A549 (cell line): ENCODE measurements at places on chromosomes 7 and 10.
A peak's percentile ranks its signal among the peaks of the same experiment; 100 is the strongest.

GRCh38 chr10:56028298-56029132, 332.5 kb downstream of the ZWINT start:
- no peak for DNase-seq

DNA sequence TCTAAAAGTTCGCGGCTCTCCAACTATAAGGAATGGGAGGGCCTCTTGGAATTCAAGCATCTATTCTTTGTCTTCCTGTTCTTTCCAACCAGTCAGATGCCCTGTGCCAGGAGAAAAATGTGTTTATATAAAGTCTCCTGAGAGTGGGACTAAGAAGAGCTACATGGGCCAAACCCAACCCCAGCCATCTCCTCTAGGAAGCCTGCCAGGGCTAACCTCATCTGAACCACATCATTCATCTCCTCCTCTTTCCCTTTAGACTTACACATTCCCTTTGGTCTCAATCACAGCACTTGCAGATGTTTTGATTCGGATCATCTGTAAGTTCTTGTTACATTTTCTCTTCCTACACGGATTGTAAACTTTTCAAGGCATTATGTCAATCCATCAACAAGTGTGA, 62.6 kb downstream of the DOCK4 start:
- DNase-seq, result no peak

DNA sequence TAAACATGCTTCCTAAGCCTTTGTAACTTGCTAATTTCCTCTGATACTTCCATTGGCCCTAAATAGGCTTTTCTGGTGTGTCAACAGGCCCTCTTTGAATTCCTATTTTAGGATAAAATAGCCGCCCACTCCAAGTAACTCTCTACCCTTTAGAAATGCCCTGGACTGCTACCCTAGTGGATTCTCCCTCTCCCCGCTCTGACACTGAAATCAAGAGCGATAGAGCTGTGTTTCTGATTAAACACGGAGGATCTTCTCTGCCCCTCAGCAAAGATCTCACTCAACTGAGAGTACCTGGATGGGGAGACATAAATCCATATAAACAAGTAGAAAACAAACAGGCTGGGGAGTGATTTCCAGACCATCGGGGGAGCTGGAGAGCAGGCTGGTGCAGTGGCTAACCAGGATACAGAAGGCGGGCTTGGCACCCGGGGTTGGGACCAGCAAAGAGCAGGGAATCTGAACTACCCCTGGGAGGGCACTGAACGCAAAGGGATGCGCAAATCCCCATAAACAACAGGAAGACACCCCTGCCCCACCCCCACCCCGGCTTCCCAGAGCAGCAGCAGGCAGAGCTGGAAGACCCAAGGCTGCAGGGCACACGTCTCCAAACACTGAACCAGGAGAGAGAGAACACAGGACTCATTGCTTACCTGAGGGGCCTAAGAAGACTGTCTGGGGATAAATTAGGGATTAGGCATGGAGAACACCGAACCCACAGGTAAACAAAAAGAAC, 2.5 kb downstream of the ASB13 start:
- no peak for DNase-seq

DNA sequence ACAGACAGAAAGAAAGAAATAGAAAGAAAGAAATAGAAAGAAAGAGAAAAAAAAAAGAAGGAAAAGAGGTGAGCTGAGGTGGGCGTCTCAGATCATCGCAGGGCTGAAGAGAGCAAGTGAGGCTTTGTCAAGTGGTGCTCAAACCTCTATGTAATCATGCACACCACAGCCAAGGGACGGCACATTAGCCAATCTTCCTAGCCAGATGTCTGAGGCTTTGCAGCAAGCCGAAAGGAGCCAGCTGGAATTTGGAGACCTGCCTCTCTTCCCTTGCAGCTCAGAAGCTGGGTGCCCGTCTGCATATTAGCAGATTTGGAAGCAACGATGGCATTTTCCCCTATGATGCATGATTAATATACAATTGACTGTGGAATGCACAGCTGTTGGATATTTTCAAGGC, 52.5 kb downstream of the ADRA2A start:
- no peak for DNase-seq

DNA sequence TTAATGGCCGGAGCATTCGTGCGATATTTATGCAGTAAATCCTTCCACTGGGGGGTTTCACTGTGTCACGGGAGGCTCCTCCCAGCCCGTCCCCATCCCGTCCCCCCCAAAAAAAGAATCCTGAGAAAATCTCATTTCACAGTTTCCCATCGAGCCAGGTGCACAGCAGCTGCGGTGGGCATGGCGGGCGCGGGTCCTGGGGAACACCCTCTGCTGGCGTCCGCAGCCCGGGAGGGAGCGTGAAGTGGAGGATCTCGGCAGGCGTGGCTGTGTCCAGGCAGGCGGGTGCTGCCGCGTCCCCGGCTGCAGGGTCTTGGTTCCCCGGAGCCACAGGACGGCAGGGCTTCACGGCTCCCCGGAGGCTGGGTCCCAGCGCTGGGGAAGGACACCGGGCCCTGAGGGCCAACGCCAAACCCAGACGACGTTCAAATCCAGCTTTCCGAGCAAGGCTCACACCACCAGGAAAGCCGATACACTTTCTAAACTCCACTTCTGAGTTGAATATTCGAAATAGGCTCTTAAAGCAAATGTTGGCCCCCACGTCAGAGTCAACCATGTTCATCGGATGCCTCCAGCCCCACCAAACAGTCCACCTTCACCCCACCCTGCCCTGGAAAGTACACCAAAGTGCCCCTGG, 55.7 kb downstream of the PDGFA start:
- DNase-seq, result no peak

- no peak for DNase-seq
Measured at GRCh38 chr7:74028321-74028838, 407 bp downstream of the ELN start.

GRCh38 chr10:84159076-84159685, 14.4 kb upstream of the GPR15LG start:
- DNase-seq, result no peak

DNA sequence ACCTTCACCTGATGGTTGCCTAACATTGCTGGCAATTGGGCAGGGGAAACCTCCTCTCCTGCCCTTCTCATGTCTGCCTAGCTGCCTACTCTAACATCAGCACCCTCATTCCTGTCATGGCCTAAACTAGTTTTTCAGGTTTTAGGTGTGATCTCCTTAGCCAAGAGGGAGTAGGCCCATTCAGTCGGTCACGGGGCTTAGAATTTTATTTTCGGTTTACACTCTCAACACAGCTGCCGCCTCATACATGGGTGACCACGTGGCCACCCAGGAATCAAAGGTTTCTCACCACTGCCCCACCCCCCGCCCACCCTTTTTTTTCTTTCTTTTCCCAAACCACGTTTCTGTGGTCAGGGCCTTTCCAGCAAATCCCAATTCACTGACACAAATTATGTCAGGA, 97.2 kb downstream of the RALA start:
- no peak for DNase-seq

- no peak for DNase-seq
Measured at GRCh38 chr7:116139807-116140206, 70.5 kb upstream of the TES start.

DNA sequence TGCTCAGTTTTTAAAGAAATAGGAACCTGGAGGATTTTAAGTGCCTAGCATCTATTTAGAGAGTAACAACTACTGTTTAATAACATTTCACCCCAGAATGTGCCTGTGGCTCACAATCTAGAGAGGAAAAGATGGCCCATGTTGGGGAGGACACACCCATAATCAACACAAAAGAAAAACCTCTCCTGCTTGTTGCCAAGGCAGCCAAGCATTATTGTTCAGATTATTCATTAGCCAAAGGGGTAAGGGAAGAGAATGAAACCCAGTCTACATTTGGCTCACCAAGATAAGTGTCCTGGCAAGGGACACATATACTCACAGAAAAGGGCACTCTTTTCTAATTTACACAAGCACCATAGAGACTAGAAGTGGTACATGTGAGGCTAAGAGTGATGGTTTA, 17.7 kb upstream of the IFIT1B start:
- DNase-seq, result peak; percentile 7

- DNase-seq, result no peak
Measured at GRCh38 chr7:25329815-25330214, 101.5 kb upstream of the NPVF start.

DNA sequence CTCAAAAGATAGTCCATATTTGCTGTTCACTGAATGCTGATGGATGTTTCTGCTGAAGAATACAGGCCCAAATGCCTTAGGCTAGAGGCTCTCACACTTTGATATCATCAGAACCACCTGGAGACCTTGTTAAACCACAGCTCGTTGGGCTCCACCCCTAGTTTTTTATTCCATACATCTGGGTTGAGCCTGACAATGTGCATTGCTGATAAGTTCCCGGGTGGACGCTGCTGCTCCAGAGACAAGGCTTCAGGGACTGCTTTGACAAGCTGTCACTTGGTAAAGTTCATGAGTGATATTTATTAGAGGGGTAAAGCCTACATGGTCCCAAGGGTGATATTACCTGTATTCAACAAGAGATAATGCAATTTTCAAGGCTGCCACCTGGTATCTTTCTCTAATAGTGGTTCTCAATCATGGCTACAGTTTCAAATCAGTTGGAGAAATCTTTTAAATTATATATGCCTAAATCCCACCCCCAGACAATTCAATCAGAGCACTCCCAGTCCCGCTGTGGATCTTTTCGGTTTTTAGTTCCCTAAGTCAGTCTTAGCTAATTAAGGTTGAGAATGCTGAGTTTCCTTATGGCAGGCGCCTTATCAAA, 107.1 kb upstream of the GSDME start:
- DNase-seq, result no peak
